CD8-positive, alpha-beta T cell (primary cell): ENCODE measurements at places on chromosomes 11 and 22.

- no peak for DNase-seq
These were observed 90.7 kb downstream of the FAM76B start for GRCh38 chr11:95698676-95699557.

DNA sequence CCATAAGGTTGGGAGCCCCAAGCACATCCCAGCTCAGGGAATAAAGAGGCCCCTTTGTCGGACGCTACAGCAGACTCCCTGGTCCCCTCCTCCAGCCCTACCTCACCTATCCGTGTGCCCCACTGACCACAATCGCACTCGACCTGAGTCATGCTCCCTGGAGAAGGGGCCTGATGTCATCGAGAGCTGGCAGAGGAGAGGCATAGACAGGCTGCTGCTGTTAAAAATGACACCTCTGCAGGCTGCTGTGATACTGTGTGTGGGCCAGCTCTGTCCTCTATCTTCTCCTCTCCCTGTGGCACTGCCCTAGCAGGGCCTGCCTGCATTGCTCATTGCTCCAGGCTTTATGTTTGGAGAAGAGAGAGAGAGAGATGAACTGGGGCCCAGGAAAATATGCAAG is 123.4 kb upstream of the SYT13 start:
- no peak for DNase-seq

DNA sequence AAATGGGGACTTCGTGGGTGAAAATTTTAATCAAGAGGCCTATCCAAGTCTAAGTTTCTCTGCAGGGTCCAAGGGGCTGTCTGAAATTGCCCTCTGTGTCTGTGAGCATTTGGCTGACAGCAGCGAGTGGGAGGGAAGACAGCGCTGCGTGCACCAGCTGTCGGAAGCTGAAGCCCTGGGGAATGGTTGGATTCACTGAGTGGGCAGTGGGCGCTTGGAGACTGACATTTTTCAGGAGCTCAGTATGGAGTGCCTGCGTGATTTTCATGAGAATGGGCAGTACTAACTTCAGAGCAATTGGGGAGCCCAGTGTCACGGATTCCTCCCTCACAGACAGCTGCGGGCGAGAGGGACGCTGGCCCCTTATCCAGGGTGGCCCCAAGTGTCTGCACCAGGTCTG is 388.8 kb upstream of the B3GAT1 start:
- DNase-seq: no peak

DNA sequence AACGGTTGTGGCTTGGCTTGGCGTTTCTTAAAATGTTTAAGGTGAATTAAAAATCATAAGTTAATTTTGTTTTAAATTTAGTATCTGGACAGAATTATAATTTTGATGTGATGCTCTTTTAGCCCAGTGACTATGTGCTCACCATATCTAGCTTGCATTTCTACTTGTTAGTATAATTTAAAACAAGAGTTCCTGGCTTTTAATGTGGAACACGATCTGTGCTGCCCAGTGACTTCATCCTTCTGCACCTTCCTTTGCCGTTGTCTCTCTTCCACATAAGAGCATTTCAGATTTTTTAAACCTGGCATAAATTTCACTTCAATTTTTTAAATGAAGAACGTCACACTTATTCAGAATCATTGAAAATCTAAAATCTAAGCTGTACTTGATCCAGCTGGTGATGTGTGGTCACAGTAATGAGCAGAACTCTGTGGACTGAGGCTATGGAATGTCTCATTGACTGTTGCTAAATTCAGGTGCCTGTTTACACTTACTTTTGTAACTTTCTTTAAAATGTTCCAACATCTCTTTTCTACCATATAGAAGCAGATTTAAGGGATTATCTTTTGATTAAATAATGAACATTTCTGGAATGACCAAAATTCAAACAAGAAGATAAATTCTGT is 75.4 kb upstream of the ADSL start:
- no peak for DNase-seq

DNA sequence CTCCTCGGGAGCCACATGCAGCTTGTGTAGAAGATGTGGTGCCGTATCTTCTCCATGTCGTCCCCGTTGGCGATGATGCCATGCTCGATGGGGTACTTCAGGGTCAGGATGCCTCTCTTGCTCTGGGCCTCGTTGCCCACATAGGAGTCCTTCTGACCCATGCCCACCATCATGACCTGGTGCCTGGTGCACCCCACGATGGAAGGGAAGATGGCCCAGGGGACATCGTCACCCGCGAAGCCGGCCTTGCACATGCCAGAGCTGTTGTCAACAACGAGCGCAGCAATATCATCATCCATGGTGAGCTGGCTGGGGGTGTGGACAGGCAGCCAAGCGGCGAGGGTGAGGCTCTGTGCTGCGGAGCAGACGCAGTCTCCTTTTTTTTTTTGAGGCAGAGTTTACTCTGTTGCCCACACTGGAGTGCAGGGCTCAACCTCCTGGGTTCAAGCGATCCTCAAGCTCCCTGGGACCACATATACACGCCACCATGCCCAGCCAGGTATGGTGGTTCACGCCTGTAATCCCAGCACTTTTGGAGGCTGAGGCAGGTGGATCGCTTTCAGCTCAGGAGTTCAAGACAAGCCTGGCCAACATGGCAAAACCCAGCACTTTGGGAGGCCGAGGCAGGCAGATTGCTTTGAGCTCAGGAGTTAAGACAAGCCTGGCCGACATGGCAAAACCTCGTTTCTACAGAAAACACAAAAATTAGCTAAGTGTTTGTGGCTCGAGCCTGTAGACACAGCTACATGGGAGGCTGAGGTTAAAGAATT is 17.3 kb upstream of the EP300 start:
- no peak for DNase-seq

DNA sequence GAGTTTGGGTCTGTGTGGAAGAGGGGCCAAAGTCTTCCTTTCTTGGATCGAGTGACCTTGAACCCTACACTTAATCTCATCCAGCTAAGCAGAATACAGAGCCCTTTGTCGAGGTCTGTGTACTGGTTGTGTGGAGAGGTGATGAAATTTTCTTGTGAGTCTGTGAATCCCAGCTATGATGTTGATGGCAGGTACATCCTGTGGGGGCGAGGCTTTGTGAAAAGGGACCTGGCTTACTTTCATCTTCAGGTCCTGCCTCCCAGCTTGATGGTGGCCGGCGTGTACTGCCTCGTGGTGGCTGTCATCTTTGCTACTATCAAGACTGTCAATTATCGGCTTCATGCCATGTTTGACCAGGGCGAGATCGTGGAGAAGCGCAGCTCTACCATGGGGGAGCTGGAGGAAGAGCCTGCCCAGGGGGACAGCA is 1.0 kb downstream of the PCNX3 start:
- no peak for DNase-seq

DNA sequence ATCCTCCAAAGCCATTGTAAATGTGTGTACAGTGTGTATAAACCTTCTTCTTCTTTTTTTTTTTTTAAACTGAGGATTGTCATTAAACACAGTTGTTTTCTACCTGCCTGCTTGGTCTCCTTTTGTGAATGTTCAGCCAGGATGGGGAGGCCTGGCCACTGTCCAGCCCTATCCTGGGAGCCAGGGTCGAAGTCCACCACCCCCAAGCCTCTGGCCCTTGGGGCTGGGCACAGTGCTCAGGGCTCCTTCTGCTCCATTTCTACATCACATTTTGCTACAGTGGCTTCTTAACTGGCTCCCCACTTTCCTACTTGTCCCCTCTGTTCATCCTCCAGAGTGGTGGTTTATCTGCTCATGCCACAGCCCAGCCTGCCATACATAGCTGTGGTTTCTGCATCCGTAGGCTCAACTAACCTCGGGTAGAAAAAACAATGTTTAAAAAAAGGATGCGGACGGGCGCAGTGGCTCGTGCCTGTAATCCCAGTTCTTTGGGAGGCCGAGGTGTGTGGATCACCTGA is 2.5 kb upstream of the SMARCB1 start:
- DNase-seq: no peak

DNA sequence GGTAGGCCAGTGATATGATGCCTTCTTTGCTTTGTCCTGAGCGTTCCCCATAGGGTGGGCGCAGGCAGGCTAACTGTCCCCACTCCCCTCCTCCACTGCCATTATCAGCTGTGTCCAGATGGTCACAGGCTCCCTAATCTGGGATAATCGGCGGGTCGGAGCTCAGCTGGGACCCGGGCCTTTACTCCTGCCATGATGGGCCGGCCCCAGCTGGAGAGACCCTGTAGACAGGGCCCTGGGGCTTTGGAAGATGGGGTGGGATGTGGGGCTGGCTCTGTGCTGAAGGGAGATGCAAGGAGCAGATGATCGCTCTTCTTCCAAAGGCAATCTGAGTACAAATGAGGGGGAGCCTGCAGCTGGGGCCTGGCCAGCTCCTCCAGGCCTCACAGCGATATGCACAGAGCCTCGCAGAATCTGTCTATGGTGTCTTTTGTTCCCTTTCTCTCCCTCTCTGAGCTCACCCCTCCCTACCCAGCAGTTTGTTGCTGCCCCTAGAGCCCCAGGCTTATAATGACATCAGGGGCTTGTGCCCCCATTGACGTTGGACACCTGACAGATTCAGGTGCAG is 11.9 kb downstream of the KLHL35 start:
- no peak for DNase-seq

DNA sequence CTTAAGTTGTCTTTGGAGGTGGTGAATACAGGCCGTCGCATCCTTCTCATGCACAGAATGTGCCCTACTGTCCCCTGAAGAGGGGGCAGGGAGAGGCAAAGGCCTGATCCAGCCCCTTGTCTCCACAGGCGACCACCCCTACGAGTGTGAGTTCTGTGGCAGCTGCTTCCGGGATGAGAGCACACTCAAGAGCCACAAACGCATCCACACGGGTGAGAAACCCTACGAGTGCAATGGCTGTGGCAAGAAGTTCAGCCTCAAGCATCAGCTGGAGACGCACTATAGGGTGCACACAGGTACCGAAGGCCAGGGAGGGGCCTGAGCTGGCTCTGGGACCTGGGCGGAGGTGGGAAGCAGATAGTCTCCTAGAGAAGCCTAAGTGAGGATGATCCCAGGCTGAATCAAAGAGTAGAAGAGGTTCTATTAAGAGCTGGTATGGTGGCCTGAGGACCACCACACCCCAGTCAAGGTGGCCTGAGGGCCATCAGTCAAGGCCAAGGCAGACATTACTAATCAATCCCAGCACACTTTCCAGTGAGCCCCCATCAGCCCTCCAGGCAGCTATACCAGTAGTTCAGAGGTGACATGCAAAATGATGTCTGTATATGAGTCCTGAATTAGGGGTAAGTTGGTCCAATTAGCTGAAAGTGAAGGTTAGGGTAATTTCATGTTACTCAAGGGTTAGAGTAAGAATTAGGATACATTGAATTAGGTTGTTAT is 49.0 kb upstream of the NNMT start:
- no peak for DNase-seq

- no peak for DNase-seq
These were observed 121.8 kb upstream of the POU2AF2 start for GRCh38 chr11:111123463-111124398.

DNA sequence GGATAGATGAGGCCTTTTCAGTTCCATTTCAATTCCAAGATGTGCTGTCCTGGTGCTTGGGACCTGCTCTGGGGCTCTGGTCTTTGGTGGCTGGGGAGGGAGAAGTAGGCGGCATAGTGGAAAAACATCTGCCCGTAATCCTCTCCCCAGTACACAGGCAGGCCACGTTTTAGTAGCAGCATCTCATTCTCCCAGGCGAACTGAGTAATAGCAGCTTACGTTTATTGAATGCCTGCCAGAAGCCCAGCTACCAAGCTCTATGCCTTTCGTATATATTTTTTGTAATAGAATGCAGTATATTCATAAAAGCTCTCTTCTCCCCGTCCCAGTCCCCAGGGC is 11.4 kb downstream of the ACO2 start:
- DNase-seq: no peak

DNA sequence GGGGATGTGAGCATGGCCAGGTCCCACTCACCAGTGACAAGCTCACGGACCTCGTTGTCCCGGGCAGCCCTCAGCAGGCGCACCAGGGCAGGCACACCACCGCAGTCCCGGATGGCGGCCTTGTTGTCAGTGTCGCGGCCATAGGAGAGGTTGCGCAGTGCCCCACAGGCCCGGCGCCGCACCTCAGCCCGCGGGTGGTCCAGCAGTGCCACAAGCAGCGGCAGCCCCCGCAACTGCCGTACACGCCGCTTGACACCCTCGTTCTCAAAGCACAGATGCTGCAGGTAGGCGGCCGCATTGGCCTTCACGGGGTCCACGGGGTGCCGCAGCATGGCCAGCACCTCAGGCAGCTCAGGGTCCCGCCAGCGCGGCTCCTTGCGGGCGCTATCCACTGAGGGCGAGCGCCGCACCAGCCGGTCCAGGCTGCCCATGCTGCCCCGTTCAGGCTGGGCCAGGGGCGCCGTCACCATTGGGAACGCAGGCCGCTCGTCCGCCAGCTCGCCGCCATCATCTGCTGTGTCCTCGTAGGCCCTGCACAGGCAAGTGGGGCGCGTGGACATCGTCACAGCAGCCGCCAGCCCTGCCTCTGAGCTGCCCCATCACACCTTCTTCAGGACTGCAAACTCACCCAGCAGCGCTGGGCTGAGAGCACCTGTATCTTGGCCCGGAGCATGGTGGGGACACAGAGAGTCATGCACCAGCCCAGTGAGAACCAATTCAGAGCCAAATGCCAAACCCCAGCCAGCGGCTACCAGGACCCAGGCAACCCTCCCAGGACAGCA is 36.7 kb downstream of the ARVCF start:
- DNase-seq: no peak

DNA sequence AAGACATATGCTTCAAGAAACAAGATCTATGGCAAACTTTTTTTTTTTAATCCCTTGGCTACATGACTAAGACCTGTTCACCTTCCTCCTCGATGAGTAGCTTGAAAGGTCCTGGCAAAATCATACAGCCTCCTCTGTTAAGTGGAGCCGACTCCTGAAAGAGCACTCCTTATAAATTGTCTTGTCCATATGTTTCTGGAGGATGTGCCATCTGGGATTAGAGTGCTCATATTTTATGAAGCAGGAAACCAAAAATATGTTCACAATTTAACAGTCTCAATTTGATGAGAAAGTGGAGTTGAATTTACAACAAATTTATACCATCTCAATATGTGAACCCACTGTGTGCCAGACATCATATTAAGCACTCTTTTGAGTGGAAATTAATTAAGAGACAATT is 912.1 kb upstream of the FAT3 start:
- DNase-seq: no peak

DNA sequence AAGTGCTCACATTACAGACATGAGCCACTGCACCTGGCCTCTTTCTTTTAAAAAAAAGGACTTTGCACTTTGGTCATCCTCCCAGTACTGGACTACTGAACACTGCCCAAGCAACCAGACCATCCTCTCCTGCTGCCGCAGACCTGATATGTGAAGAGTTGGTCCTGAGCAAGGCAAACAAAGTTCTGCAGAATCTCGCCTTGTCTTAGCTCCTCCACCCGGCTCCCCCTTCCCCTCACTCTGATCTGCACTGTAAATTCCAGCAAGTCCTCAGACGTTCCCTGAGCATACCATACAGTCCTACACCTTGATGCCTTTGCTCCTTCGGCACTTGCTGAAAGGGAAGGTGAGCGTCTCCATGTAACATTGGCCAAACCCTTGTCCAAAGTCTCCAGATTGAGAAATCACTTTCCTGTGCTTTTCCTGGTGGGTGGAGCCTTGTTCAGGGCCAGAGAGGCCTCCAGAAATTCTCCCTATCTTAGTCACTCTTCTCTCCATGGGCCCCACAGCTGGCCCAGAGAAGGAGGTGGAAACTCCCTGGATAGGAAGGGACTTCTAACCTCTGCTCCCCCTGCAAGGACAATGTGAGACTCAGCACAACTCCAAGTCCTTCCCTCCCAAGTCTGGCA is 47.0 kb upstream of the TIMP3 start:
- DNase-seq: no peak

GRCh38 chr11:128494418-128495332 is 92.7 kb downstream of the ETS1 start:
- no peak for DNase-seq
